ENCODE measurements at places on chromosomes 7 and 10.

- no peak for DNase-seq
These were observed 212.3 kb downstream of the TCERG1L start for GRCh38 chr10:131099028-131099726.

DNA sequence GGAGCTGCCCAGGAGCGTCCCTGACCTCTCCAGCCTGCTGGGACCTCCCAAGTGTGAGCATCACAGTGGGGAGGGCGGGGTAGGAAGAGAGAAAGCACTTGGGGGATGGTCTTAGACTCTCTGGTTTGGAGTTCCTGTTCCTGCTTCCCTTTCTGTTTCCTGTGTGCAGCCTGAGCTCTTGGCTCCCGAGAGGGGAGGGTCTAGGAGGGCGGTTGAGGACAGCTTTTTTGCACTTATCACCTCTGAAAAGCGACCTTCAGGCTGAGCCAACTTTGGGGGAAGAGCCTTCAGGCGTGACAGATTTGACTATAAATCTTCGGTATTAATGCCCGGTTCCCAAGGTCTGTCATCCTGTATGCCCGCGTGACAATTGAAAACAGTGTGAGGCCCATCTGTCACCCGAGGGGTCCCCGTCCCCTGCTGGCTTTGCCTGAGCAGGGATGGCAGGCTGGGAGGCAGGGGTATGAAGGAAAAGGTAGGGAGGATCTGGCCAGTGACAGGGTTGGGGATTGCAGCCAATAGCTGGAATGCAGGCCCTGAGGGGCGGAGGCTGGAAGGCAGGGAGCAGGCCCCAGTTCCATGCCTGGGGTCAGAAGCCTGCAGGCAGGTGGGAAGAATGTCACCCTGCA is 78.6 kb downstream of the CDH23 start:
- DNase-seq = no peak

DNA sequence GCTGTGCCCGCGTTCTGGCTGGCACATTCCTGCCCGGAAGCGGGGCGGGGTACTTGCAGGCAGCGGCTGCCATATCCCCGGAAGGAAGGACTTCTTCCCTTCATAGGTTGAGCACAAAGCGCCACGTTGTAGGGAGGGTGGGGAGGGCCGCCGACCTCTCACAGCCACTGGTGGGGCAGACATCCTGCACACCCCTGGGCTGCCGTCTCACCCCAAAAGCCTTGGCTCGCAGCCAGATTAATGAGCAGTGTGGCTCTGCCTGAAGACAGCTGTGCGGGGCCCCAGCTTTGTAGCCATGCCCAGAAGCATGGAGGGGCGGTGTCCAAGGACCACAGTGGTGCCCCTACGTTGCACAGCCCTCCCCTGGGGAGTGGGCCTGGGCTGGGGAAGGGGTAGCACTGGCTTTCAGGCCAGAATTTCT is 54.3 kb upstream of the DPYSL4 start:
- DNase-seq = no peak

DNA sequence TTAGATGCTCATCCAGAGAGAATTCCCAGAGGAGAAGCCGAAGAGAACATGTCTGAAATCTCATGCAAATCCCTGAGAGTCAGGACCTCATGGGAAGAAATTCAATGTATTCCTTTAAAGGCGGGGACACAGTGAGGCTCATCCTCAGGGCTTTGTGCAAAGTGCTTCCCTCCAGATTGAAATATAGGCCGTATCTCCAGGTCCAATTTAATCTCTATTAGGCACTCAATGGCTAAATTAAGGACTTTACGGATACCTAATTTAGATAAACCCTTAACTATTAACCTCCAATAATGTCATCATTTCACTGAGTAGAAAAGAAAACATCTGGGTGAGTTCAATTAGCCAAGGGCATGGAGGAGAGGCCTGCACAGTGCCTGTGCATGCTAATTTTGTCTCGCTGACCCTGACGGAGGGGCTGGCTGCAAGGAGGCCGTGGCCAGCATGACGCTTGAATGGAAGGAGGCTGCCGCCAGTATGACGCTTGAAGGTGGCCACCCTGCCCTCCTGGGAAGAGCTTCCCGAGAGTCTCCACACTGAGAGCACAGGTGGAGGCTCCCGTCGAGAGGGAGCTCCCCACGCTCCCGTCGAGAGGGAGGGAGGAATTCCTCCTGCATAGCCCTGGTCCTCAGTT is 287.6 kb downstream of the ADARB2 start:
- no peak for DNase-seq

DNA sequence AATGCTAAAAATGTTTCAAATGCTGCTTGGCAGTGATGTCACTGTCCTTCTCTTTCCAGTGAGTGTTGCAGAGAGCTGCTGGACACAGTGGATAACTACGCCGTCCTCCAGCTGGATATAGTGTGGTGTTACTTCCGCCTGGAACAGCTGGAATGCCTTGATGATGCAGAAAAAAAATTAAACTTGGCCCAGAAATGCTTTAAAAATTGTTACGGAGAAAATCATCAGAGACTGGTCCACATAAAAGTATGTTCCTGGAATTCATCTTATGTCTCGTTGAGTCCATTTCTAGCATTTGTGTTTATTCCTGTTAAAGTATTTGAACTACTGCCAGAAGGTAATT is 25.2 kb downstream of the NUB1 start:
- no peak for DNase-seq

DNA sequence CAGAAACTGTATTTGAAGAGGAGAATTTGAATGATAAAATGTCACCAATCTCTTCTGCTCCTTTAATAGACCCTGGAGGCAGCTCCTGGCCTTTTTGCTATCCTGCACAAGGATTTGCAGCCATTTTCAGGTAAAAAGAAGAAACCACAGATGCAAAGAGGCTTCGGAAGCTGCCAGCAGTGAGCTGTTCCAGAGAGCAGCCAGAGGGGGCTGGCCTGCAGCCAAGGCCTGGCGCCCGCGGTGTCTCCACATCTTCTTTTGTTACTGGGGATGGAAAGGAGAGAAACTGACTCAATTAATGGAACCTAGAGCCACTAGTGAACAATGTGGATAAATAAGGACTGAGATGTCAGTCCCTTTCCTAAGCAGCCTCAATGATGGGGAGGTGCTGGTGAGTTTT is 23.9 kb upstream of the GPR26 start:
- no peak for DNase-seq

GRCh38 chr7:142001163-142001874 is 5.6 kb downstream of the MGAM start:
- no peak for DNase-seq

- DNase-seq = no peak
These were observed 77.5 kb upstream of the CUX1 start for GRCh38 chr7:101739775-101740398.

DNA sequence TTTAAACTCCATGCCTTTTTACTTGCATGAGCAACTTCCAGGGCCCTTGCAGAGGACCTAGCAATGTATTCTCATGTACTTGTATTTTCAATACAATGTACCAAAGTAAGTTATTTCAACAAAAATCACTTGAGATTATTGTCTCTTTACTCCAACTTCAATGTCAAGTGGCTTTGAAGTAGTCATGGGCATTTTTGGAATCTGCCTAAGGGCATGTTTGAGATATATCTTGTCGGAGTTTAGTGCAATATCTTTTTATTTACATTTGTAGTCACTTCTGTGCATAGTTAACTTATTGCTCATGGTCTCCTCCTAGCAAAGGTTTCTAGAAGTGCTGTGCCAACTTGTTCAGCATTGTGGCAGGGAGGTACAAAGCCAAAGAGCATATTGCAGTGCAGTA is 508.7 kb upstream of the SEMA3D start:
- no peak for DNase-seq

GRCh38 chr10:3048119-3049019 is 19.0 kb upstream of the PFKP start:
- DNase-seq = no peak

DNA sequence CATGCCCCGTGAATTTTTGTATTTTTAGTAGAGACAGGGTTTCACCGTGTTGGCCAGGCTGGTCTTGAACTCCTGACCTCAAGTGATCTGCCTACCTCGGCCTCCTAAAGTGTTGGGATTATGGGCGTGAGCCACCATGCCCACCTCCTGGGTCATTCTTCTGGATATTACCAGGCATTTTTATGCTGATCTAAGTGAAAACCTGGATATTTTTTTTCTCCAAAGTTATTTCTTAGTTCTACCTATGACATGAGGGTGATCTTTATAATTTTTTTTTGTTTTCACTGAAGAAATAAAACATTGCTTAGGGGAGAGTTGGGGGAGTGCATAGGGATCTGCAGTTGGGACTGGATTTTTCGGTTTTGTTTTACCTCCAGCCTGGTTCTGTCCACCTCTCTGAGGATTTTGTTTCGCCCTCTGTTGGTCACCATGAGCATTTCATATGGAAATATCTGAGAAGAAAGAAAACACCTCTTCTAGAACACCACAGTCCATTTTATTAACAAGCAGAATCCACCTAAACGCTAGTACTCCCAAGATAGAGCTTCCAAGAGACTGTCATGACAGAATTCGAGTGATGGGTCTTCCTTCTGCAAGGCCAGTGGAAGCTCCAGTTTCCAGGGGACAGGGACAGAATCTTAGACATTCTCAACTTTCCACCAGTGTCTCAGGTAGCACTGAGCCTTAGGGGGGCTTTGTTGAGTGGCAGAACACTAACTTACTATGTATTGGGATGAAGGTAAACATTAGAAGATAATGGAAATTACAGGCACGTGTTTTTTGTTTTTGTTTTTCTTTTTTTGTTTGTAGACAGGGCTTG is 33.4 kb upstream of the AFAP1L2 start:
- peak; percentile 24 for DNase-seq

DNA sequence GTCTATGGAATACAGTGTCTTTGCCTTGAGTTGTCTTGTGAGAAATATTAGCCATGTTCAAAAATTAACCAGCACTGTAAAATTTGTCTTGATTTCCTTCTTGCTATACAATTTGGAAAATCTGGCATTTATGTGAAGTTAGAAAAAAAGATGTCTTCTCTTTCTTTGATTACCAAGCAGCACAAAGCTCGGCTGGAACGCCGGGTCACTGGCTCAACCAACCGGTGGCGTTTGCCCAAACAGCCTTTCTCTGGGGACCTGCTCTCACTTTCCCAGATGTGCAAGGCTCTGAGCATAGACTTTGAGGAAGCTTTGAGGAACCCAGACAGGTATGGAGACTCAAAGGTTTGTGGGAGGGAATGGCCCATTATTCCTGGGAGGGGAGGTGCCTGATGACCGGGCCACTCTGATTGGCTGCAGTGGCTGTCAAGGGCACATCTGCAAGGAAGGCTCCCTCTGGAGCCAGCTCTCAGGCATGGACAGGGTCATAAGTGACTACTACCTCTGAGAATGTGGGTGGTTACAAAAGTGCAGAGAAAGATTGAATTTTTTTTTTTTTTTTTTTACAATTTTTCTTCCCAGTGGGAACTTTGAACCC is 5.6 kb downstream of the BTBD16 start:
- DNase-seq = no peak

GRCh38 chr10:34906067-34906965 is 91.2 kb upstream of the PARD3 start:
- DNase-seq = no peak

DNA sequence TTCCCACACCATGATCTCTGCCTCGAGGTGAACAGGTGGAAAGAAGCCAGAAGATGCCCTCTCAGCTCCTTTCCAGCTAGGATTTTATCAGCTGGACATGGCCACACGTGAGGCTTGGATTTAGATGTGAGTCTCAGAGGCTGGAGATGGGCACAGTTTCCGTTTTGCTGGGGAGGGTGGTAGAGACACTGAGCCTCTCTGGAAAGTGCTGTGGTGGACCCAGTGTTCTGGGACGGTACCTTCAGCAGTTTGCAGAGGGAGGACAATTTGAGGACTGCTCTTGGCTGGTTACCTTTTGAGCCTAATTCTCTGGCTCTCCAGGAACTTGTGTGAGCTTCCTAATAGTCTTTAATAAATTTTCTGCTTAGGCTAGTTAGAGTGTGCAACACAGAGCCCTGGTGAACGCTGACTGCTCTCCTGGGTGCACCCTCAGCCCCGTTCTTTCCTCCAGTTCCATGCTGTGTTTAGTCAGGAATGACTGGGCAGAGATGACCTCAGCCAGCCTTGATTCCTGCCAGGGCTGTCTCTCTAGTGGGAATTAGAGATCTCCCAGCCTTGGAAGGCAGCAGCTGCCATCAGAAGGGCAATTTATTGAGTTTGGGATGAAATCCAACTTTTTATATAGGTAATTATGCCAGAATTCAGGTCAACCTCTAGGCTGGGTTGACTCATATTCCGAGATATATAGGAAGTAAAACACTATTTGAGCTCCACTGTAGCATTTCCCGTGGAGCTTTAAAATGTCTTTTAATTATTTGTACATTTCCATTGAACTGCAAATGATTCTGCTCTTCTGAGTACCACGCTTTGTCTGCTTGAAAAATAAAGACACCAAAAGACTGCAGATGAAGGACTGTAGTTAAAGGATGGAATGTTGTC is 103.9 kb downstream of the GATA3 start:
- no peak for DNase-seq

GRCh38 chr10:94413361-94413760 is 11.0 kb downstream of the TBC1D12 start:
- DNase-seq = peak; percentile 41

- no peak for DNase-seq
These were observed 305.3 kb upstream of the NFE2L3 start for GRCh38 chr7:25846722-25847121.

DNA sequence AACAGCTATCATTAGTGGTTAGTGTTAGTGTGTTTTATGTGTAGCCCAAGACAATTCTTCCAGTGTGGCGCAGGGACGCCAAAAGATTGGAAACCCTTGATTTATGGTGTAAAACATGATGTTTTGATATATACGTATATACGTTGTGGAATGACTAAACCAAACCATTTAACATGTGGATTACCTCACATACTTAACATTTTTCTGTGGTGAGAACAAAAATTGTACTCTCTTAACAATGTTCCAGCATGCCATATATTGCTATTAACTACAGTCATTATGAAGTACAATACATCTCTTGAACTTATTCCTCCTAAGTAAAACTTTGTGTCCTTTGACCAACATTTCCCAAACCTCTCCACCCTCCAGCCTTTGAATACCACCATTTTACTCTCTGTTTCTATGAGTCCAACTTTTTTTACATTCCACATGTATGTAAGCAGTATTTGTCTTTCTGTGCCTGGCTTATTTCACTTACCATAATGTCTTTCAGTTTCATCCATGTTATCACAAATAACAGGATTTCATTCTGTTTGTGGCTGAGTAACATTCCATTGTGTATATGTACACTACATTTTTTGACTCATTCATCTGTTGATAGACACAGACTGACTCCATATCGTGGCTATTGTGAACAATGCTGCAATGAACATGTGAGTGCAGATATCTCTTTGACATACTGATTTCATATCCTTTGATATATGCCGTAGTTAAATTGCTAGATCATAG is 42.2 kb upstream of the MAGI2 start:
- DNase-seq = no peak

GRCh38 chr10:110242511-110242910 is 35.1 kb downstream of the MXI1 start:
- DNase-seq = no peak

- no peak for DNase-seq
These were observed 132.7 kb upstream of the TEX47 start for GRCh38 chr7:88928276-88928675.

Data from OCI-M1 (cell line).